Activated CD8-positive, alpha-beta T cell treated with anti-CD3 and anti-CD28 coated beads, Interleukin-2, amount 10 ng/mL, durations not matched to agents 7 days and 5 days (primary cell): ENCODE measurements at places on chromosomes 16 and 17. TPM values are rescaled to one million over a fixed set of nuclear protein-coding genes. Genes with fewer than 3 reads are reported as not detected.

GRCh38 chr17:33469911-33470310 lies 176.8 kb upstream of the ASIC2 start:
- no peak for DNase-seq
- no peaks in the 10 kb centered on the region for H3K36me3 ChIP-seq
- no peak overlapping the region for H3K4me3 ChIP-seq
- peaks cover 5% of the 10 kb centered on the region for H3K27me3 ChIP-seq
- H3K27ac ChIP-seq: no peak overlapping the region

DNA sequence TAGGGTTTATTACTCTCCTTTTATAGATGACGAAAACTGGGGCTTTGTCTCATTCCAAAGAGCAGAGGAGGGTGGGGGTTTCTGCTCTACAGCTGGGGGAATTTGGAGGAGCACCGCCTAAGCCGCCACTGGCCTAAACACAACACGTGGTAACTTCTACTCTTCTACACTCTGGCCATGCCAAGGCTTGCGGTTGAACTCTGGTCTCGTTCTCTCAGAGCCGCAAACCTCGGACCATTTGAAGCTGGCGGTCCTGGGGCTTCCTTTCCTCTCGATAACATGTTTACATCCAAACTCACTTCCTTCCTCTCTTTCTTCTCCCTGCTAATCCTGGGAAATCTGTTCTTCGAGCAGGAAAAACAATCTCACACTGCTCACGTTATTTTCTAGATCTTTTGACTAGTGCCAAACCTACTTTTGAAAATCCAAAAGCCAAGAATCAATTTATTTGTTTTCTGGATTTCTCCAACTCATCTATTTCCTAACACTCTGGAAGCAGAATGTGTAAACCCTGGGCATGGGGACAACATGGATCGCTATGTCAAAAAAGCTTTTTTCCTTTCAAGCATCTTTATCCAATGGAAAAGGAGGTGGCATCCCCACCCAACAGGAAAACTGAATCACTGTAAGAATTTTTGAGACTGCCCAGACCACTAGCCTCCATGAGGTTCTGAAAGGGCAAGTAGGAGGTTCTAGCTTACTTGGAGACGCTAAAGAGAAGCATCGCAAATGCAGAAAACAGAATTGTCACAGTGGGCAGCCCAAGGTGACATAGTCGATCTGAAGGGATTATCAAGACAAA lies 13.6 kb upstream of the EEF2K start:
- no peaks in the 10 kb centered on the region for H3K27me3 ChIP-seq
- peaks cover 6% of the 10 kb centered on the region for H3K36me3 ChIP-seq

COX6A2 gene
- not detected for total RNA-seq

MLX gene
- total RNA-seq: 65.8 TPM

DNA sequence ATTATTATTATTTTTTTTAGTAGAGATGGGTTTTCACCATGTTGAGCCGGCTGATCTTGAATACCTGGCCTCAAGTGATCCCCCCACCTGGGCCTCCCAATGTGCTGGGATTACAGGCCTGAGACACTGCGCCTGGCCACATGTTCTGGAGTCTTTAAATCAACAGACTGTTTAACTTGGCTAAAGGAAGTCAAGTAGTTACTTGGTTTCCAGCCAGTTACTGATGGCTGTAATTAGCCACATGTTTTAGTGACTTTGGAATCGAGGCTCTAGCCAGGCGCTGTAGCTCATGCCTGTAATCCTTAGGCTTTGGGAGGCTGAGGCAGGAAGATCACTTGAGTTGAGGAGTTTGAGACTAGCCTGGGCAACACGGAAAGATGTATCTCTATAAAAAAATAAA lies 699.2 kb upstream of the RBFOX1 start:
- H3K27ac ChIP-seq: no peak overlapping the region
- no peak for DNase-seq
- H3K36me3 ChIP-seq: no peaks in the 10 kb centered on the region
- H3K4me1 ChIP-seq: no peaks in the 10 kb centered on the region

RARA gene
- 61.1 TPM for total RNA-seq

TMEM238L gene
- total RNA-seq: not detected

DNA sequence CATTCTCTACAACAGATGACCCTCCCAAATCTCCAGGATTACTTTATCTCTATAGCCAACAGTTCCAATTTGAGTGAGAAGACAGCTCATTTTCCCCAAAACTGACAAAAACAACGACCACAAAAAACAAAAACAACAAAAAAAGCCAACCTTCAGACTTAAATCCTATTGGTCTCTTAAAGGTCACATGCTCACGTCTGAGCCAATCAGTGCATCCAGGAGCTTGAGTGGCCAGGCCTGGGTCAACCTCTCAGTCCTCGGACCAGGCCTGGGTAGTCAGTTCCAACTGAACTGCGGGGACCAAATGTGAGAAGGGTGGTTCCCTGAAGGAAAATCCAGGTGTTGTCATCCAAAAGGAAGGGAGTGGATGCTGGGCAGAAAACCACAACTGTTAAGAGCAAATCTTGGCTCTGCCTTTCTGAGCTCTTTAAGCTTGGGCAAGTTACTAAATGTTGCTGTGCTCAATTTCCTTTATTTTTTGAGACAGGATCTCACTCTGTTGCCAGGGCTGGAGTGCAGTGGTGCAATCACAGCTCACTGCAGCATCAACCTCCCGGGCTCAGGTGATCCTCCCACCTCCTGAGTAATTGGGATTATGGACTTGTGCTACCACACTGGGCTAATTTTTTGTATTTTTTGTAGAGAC lies 43.0 kb upstream of the MSI2 start:
- no peaks in the 10 kb centered on the region for H3K36me3 ChIP-seq
- H3K27me3 ChIP-seq: peaks cover 20% of the 10 kb centered on the region
- no peak for DNase-seq
- H3K27ac ChIP-seq: no peak overlapping the region
- H3K4me1 ChIP-seq: no peaks in the 10 kb centered on the region

AHSP gene
- total RNA-seq: not detected

- peaks cover 17% of the 10 kb centered on the region for H3K36me3 ChIP-seq
- peaks cover 45% of the 10 kb centered on the region for H3K4me1 ChIP-seq
- DNase-seq: no peak
- H3K27me3 ChIP-seq: no peaks in the 10 kb centered on the region
Observed at GRCh38 chr16:35011-35677, 18.3 kb downstream of the POLR3K start.
